ENCODE measurements at places on chromosomes 4 and X. TPM values are rescaled to one million over a fixed set of nuclear protein-coding genes. Genes with fewer than 3 reads are reported as not detected.

DNA sequence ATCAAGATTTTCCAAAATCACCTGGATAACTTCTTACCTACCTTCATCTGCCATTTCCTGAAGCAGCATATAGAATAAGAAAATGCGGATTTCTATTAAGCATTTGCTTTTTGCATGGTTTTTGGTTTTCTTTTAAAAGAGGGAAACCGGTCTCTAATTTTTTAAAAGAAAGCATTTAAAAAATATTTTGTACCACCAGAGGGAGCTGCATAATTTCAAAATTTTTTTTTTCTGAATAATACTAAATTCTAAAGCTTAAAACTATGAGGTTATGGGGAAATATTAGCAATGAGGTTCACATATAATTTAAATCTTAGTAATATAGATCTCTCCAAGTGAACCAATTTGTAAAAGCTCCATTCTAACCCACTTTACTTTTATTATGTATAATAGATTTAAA is 137.7 kb upstream of the TENT5D start:
- no peak for DNase-seq

- no peak for DNase-seq
Measured at GRCh38 chr4:109065006-109065405, 237.5 kb downstream of the COL25A1 start.

GRCh38 chr4:31052519-31052918 is 332.4 kb downstream of the PCDH7 start:
- DNase-seq: no peak

DNA sequence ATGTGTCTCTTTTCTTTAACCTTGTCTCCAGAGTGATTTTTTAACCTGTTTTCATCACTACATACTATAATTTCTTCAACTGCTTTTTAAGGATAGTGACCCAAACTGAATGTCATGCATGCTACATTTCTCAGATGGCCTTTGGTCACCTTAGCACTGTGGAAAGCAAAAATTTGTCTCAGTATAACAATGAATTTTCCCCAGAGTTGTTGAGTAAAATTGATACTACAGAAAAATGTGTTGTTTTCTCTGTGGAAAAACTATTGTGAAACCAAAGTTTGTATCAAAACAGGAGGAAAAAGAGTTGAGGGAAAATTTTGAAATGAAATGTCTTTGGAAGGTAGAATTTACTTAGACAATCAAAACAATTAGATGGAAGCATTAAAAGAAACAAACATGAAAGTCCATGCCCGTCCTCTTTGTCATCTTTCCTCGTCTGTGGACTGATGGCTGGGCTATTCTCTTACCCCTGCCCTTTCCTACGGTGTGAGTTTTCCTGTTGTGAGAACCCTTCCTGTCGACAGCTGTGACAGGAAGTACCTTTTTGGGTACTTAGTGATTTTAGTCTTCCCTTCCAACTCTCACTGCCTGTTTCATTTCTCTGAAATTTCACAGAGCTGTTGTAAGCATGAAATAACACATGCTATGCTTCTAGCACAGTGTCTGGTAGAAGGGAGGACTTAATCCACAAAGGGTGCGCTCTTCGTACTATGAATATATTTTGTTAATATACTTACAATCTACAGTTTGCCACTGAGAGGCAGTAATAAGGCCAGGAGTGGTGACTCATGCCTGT is 50.8 kb downstream of the LRP2BP start:
- DNase-seq: no peak

- DNase-seq: no peak
Measured at GRCh38 chrX:21438792-21439191, 64.6 kb downstream of the CNKSR2 start.

Gene AVPR2
- polyA plus RNA-seq: 1.4 TPM

Gene BRS3
- not detected for polyA plus RNA-seq

Gene MOB1B
- 38.1 TPM for polyA plus RNA-seq

Data from right renal cortex interstitium (tissue), 3 donors.